CD8-positive, alpha-beta memory T cell (primary cell): ENCODE measurements at places on chromosomes 3 and 15. TPM values are rescaled to one million over a fixed set of nuclear protein-coding genes. Genes with fewer than 3 reads are reported as not detected.

Gene KNG1
- not detected for total RNA-seq

Gene LIPC
- 0.47 TPM for total RNA-seq

Gene SPESP1
- total RNA-seq, result 0.86 TPM

Gene ADAMTSL3
- total RNA-seq, result not detected

Gene UBR1
- total RNA-seq, result 29.7 TPM

Gene FGD5
- total RNA-seq, result not detected

Gene PROK2
- 0.33 TPM for total RNA-seq

Gene NLGN1
- total RNA-seq, result not detected

Gene IGSF10
- total RNA-seq, result not detected

Gene GOLGA6L7
- total RNA-seq, result not detected

Gene GPR156
- total RNA-seq, result 0.04 TPM

Gene PPP2R3A
- 0.22 TPM for total RNA-seq

Gene AZI2
- total RNA-seq, result 36.4 TPM

Gene ZSCAN29
- 25.3 TPM for total RNA-seq

- no peak for DNase-seq
Measured at GRCh38 chr3:59978979-59979378, 929.2 kb upstream of the CFAP20DC start.

GRCh38 chr3:123481722-123482457 lies 33.0 kb upstream of the ADCY5 start:
- DNase-seq, result no peak

DNA sequence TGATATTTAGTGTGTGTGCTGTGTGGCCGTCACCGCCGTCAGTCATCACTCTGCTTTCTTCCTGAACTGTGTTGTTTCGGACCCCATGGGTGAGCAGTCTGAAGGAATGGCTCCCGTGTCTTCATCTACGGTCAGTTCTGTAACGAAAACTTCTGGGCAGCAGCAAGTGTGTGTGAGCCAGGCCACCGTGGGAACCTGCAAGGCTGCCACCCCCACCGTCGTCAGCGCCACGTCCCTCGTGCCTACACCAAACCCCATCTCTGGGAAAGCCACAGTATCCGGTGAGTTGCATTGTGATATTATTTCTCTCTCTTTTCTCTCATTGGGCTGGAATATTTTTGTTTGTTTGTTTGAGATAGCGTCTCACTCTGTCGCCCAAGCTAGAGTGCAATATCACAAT lies 34.7 kb downstream of the MAP6D1 start:
- DNase-seq, result no peak

DNA sequence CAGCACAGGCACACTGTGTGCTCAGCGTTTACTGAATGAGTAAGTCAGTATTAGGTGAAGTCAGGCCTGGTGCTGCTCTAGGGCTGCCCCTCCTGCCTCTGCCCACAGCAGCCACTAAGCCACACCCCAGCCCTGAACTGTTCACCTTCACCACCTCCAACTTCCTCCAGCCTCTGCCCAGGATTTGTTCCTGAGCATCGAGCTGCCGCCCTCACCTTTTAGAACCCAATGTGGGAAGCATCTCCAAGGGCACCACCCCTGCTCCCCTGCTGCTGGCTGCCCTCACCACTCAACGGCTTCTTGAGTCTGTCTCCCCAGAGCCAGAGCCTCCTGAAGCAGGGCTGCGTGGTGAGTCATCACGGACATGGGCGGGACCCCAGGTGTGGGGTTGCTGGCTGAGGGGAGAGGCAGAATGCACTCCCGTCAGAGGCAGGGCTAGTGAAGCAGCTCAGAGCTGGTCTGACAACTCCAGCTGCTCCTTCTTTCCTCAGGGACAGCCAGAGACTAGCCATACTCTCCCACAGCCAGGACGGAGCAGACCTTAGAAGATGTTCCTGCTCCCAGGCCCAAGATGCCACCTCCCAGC lies 5.8 kb downstream of the HYAL2 start:
- DNase-seq, result peak; percentile 73

DNA sequence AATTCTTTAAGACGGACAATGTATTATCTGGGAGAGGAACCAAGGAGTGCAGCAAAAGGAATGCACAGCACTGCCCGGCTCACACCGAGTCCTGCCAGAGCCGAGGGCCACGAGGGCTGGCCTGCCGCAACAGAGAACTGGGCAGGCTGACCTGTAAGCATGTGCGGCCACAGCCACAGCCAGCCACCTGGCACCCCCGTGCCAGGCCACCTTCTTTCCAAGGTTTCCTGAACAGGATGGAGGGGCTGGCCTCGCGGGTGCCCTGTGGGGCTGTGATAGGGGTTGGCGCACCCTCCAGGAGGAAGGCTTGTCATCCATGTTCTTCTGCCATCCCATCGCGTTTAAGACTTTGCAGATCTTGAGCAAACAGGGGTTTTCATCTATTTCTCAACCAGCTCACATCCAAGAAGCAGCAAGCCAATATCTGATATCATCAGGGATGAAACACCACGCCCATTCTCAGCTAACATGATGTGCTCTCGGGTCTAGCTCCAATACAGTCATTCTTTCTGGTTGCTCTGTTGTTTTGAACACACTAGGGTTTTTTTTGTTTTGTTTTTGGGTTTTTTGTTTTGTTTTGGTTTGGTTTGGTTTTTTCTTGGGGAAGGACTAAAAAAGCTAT lies 10.2 kb downstream of the CA12 start:
- no peak for DNase-seq

GRCh38 chr3:10334042-10334441 lies 13.1 kb upstream of the SEC13 start:
- DNase-seq, result no peak

DNA sequence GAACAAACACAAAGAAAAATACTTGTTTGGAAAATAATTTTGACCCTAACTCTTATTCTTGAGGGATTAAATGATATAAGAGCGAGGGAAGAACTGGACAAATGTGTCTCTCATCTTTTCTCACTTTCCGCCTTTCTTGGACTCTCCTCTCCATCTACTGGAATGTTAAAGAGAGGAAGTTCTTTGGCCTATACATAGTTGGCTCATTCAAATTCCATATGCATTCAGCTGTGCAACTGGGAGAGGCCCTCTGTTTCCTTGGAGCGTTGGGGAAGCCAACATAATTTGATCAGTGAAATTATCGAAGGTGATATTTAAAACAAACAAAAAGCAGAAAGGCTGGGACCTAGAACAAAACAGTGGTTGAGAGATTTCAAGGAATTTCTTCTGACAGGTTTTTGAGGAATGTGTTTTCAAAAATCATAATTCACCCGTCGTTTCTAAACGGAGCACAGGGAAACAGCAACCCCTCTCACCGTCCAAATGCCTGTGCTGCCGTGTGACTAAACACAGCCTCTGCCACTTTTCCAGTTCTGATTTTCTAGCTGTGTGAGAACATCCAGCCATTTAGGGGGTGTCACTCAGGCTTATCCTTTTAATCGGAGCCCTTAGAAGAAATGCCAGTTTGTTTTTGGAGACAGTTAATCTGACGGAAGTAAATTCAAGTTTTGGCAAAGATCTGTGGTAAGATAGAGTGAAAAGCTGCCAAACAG lies 489.9 kb downstream of the SOX2 start:
- no peak for DNase-seq

- DNase-seq, result no peak
Measured at GRCh38 chr15:59166601-59167265, 39.9 kb upstream of the LDHAL6B start.

GRCh38 chr3:101567528-101568317 lies 6.1 kb downstream of the TRMT10C start:
- no peak for DNase-seq

DNA sequence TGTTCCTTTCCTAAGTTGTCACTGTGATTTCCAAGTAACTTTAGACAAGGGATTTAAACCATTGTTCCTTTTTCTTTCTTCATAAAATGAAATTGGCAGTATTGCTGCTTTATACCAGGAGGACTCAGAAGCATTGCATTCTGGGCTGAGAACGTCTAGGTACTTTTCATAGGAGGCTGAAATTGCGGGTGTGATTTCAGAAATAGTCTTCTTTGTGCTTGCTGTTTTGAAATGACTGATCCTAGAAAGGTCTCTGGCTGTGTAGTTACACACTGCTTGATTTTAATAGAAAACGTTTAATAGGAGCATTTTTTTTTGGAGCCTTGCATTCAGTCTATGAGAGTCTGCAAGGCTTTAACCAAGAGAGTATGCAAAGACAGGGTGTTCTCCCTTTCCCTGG lies 56.3 kb downstream of the PPM1L start:
- DNase-seq, result no peak

GRCh38 chr3:194691481-194692283 lies 6.0 kb downstream of the FAM43A start:
- no peak for DNase-seq

GRCh38 chr3:152160350-152161011 lies 108.2 kb upstream of the MBNL1 start:
- no peak for DNase-seq

- no peak for DNase-seq
Measured at GRCh38 chr3:100864471-100865250, 128.6 kb downstream of the ABI3BP start.

GRCh38 chr3:14460342-14461005 lies 58.1 kb downstream of the SLC6A6 start:
- no peak for DNase-seq

DNA sequence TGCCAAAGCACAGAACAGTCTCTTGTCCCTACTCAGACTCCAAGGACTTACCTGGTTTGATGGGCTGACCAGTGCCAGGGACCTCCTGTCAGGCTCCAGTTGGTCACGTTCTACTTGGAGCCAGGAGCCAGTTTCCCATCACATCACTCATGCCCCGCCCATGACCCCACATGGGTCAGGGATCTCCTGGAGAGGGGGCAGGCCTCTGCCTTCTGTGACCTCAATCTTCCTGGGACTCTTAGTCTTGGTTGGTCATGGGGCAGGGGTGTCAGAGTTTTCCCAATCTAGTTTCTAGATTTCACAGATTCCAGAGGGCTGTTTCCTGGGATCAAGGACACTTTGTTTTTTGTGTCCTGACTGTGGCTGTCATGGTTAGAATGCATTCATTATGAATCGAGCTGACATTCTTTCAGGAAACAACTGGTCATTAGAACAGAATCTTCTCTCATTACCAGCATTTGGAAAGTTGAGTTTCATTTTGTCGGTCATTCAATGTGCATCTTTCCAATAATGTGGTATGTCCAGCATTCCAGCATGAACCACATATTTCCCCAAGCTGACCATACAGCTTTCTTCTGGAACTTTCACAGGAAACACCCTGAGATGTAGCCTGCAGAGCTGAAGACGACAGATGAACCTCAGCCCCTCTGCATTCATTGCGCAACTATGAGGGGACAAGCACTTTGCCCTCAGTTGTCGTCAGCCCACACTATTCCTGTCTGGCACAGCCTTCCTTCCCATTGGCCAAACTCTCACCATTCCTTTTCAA lies 19.8 kb downstream of the CYP19A1 start:
- no peak for DNase-seq

GRCh38 chr15:85482894-85483293 lies 102.5 kb downstream of the AKAP13 start:
- no peak for DNase-seq

DNA sequence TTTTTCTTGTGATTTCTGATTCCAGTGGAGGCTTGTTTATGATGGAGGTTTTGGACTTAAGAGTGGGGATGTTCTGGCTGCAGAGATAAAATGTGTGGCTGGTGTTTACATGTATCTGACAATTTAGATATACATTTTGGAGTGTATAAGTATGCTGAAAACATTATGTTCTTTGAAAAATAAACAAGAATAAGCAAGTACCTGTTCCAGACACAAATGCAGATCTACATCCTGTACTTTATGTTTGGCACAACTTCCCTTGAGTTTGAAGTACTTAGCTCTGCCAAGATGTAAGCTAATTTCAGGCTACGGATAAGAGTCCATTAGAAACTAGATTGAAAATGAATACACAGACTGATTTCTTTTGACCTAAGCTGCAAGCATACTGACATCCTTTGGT lies 277.2 kb downstream of the CHST2 start:
- no peak for DNase-seq

GRCh38 chr15:20348900-20349773 lies 192.5 kb downstream of the GOLGA6L6 start:
- DNase-seq, result peak; percentile 53

- DNase-seq, result no peak
Measured at GRCh38 chr3:149310796-149311534, 22.5 kb downstream of the TM4SF18 start.

GRCh38 chr3:12751571-12751970 lies 7.5 kb downstream of the TMEM40 start:
- no peak for DNase-seq

- no peak for DNase-seq
Measured at GRCh38 chr3:123587401-123587800, 2.5 kb upstream of the HACD2 start.

DNA sequence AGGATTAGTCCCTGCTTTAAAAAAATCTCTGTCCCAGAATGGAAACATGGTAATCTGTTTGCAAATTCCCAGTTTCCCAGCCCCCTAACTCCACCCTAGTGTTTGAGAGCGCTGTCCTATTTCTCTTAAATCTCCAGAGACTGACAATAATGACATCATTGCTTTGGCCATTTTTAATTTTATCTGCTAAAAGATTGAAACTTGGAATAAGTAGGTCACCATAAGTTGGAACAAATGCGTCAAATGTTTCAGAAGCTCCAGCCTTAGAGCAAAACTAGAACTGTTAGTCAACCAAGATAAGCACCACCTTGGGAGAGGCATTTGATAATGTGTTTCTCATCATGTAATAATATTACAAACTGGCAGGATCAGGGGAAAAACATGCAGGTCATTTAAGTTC lies 25.7 kb upstream of the MB21D2 start:
- no peak for DNase-seq
